Fibroblast of skin of right quadriceps (primary cell): ENCODE measurements at places on chromosomes 2 and 18.

GRCh38 chr2:236871500-236872001, 214.1 kb upstream of the COPS8 start:
- peak; percentile 99 for DNase-seq

DNA sequence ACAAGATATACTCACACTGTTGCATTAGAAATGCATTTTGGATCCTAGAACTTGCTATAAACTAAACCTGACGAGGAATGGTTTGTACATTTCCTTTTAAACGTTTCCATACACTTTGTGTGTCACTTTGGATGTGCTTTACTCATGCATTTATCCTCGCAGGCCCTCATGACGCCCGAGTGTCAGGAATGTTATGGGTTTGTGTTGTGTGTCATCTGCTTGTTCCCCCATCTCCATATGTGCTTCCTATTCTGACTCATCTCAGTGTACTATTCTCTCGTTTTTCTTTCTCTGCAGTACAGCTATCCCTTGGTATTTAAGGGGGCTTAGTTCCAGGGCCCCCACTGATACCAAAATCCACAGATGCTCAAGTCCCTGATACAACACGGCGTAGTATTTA, 121.5 kb upstream of the RASGRP3 start:
- DNase-seq, result peak; percentile 98

DNA sequence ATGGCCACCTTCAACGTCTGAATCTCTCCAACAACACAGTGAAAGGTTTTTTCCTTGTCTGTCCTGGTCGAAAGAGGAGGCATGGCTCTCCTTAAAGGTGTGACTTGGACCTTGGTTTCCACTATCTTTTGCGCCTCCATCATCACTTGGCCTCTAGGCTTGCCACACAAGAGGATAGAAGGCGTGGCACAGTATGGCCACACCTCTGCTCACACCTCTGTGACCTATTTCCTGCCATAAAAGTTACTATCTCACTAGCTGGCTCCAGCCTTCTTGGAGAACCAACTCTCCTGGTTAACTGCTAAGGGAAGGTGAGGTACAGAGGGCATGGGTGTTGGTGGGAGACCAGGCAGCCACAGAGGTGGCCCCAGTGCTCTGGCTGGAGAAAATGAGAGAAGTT, 165.9 kb downstream of the UXS1 start:
- no peak for DNase-seq

DNA sequence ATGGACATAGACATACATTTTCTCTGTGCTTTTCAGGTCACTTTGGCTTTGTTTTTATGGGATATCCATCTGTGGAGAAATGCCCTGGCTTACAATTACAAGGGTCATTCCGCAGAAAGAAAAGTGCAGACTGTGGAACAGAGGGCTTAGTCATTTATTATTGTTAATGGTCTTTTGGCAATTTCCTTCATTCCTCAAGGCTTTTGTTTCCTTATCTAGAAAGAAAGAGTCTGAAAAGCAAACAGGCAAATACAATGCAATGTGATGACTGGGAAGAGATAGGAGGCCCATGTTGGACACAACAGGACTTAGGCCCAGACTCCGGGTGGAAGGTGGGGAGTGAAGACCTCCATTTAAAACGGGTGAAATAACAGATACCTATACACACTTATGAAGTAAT, 129.5 kb upstream of the CAVIN2 start:
- peak; percentile 42 for DNase-seq

- peak; percentile 15 for DNase-seq
These were observed 238.9 kb downstream of the XIRP2 start for GRCh38 chr2:167127135-167127534.

DNA sequence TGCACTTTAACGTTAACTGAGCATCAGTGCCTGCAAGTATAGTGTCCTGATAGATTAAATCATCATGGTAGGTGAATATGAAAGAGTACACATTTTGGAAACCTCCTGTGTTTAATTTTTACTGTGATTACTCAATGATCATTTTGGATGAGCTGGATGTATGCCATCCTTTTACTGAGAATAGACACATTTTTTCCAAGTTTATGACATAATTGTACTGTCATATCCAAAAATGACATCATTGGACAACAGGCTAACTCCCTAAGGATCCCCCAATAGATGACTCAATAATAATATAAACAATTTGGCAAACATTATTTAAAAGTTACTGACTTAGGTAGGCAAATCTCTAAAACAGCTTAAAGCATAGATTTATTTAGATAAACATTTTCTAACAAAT, 410.8 kb upstream of the REG3G start:
- DNase-seq, result no peak

GRCh38 chr2:112973156-112973555, 4.7 kb upstream of the IL36G start:
- DNase-seq, result no peak
